CD4-positive, alpha-beta T cell (primary cell): ENCODE measurements at places on chromosomes 1 and 21.

GRCh38 chr1:68116643-68117235 is 66.3 kb upstream of the DIRAS3 start:
- no peak overlapping the region for H3K27ac ChIP-seq
- peaks cover 10% of the 10 kb centered on the region for H3K27me3 ChIP-seq
- DNase-seq = peak; percentile 58
- H3K4me3 ChIP-seq = peak overlapping the region; percentile 23
- peaks cover 2% of the 10 kb centered on the region for H3K4me1 ChIP-seq

- H3K4me1 ChIP-seq = no peaks in the 10 kb centered on the region
- H3K4me3 ChIP-seq = no peak overlapping the region
- H3K27ac ChIP-seq = no peak overlapping the region
- DNase-seq = no peak
Measured at GRCh38 chr1:114224196-114224907, 70.7 kb upstream of the SYT6 start.

GRCh38 chr21:45175326-45176095 is 101.1 kb downstream of the ADARB1 start:
- peaks cover 44% of the 10 kb centered on the region for H3K36me3 ChIP-seq
- H3K4me1 ChIP-seq = peaks cover 6% of the 10 kb centered on the region
- no peak overlapping the region for H3K27ac ChIP-seq
- no peak for DNase-seq
- no peak overlapping the region for H3K4me3 ChIP-seq
- H3K27me3 ChIP-seq = no peaks in the 10 kb centered on the region

GRCh38 chr1:225587310-225587709 is 65.6 kb downstream of the ENAH start:
- H3K27me3 ChIP-seq = no peaks in the 10 kb centered on the region
- H3K36me3 ChIP-seq = no peaks in the 10 kb centered on the region
- no peaks in the 10 kb centered on the region for H3K4me1 ChIP-seq
- no peak overlapping the region for H3K27ac ChIP-seq
- DNase-seq = no peak
